Activated T-helper 9 cell treated with anti-CD3 and anti-CD28 coated beads, Interleukin-2, amount 50 U/mL, for 16 hours (primary cell): ENCODE measurements at places on chromosomes 11 and 22.

GRCh38 chr11:43685440-43685839 is 4.9 kb downstream of the HSD17B12 start:
- no peak for DNase-seq

GRCh38 chr11:120516461-120517389 is 5.2 kb downstream of the GRIK4 start:
- no peak for DNase-seq

GRCh38 chr11:122715548-122716440 is 60.3 kb downstream of the UBASH3B start:
- DNase-seq: no peak

DNA sequence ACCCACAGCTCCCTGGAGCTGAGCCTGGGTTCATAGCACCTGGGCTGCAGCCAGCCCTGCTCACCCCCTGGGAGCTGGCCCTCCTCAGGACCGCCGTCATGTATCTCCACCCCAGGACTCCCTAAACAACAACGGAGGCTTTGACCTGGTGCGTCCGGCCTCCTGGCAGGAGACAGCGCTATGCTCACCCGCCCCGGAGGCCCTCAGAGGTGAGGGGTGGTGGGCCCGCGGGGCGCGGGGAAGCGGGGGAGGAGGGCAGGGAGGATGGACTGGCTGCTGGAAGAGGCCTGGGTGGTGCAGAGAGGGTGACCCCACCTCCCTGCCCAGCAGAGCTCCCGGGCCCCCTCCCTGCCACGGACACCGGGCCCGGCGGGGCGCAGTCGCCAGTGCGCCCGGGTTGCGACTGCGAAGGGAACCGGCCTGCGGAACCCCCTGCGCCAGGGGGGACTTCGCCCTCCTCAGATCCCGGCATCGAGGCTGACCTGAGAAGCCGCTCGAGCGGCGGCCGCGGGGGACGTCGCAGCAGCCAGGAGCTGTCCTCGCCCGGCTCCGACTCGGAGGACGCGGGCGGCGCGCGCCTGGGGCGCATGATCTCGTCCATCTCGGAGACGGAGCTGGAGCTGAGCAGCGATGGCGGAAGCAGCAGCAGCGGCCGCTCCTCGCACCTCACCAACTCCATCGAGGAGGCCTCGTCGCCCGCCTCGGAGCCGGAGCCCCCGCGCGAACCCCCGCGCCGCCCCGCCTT is 3.1 kb downstream of the MAPK8IP2 start:
- no peak for DNase-seq

- no peak for DNase-seq
Measured at GRCh38 chr11:8066036-8066910, 14.7 kb upstream of the TUB start.

DNA sequence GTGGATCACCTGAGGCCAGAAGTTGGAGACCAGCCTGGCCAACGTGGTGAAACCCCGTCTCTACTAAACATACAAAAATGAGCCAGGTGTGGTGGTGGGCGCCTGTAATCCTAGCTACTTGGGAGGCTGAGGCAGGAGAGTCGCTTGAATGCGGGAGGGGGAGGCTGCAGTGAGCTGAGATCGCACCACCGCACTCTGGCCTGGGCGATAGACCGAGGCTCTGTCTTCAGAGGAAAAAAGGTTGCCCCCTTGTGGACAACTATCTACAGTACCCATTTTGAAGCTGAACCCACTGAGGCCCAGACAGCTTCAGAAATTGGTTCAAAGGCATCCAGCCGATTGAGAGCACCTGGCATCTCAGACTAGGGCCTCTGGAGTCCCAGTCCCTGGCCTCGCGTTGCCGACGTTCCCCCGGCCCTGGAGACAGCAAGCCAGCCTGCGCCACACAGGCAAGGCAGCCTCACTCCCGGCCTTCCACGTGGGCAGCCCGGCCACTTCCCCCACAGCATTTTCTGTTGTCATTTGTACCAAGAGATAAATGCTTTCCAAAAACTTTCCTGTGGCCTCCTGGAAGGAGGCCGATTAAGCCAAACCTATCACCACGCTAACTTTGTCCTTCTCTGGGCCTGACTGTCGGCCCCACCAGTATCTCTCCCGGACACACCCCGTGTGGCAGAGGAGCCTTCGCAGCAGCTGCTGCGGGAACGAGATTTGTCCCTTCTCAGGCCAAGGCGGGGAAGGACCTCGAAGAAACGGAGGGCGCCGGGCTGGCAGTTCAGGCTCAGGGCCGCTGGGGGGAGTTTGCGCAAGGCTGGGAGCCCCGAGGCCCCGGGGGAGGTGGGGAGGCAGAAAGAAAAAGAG is 82.8 kb downstream of the FLI1 start:
- peak; percentile 12 for DNase-seq

- no peak for DNase-seq
Measured at GRCh38 chr22:38696606-38697424, 3.9 kb downstream of the JOSD1 start.

GRCh38 chr22:39431821-39432251 is 25.0 kb upstream of the MGAT3 start:
- DNase-seq: no peak

GRCh38 chr22:31122196-31122531 is 602 bp upstream of the INPP5J start:
- no peak for DNase-seq

DNA sequence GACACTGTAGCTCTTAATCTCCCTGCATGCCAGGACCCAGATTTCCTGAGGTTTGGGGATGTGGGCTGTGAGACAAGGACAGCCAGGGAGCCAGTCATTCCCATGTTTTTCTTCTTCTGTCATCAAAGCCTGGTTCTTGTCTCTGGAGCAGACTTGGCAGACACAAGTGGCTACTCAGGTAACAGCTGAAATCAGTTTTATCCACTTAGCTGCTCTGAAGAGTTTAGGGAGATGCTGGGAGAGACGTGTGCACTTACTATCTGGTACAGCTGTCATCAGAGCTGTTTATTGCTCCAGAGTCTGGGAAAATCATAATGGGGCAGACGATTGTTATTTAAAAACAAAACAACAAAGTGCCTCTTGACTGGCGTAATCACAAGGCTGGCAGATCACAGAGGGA is 56.6 kb downstream of the CSNK2A3 start:
- no peak for DNase-seq

- DNase-seq: no peak
Measured at GRCh38 chr11:115523727-115524399, 19.6 kb upstream of the CADM1 start.

GRCh38 chr22:20421507-20421874 is 16.1 kb downstream of the SCARF2 start:
- DNase-seq: no peak

- no peak for DNase-seq
Measured at GRCh38 chr11:115256397-115257197, 247.6 kb downstream of the CADM1 start.

- no peak for DNase-seq
Measured at GRCh38 chr22:29870574-29870973, 12.4 kb upstream of the MTMR3 start.

DNA sequence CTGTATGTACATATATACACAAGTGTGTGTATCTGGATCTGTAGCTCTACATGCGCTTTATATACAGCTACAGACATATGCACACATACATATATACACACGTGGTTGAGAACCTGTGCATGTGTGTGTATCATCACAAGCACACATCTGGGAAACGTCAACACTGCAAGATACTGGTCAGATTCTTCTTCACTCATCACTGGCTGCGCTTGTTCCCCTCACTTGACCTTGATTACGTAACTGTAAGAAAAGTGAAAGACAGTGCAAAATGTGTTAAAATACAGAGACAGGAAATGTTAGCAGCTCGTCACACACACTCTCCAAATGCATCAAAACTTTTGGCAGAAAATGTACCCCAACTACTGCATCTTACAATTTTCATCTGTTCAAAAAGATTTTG is 51.9 kb upstream of the MN1 start:
- DNase-seq: no peak

DNA sequence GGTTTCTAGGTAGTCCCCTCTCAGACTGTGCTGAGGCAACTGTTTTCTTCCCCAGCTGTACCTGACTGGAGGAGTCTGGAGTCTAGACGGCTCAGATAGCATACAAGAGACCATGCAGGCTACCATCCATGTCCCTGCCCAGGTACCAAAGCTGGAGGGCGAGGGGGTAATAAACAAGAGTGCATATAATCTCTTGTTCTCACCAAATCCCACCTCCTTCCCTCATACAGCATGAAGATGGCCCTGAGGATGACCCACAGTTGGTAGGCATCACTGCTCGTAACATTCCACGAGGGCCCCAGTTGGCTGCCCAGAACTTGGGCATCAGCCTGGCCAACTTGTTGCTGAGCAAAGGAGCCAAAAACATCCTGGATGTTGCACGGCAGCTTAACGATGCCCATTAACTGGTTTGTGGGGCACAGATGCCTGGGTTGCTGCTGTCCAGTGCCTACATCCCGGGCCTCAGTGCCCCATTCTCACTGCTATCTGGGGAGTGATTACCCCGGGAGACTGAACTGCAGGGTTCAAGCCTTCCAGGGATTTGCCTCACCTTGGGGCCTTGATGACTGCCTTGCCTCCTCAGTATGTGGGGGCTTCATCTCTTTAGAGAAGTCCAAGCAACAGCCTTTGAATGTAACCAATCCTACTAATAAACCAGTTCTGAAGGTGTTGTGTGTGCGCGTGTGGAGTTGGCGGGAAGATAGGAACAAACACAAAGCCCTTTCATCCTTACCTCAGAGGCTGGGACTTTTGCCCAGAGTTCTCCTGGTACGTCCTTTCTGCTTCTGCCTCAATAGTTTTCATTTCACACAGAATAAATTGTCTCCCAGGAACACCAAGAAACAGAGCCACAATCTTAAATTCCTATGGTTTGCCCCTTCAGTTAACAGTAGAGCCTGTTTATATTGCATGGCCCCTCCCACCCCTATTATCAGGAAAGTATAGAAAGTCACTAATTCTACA is 8.5 kb downstream of the HMBS start:
- DNase-seq: no peak

GRCh38 chr11:46278387-46279125 is 1.1 kb downstream of the CREB3L1 start:
- DNase-seq: no peak

GRCh38 chr11:129846508-129847335 is 31.1 kb downstream of the TMEM45B start:
- no peak for DNase-seq

GRCh38 chr11:86442827-86443226 is 68.1 kb downstream of the CCDC81 start:
- DNase-seq: no peak

GRCh38 chr22:41021613-41022454 is 70.6 kb upstream of the EP300 start:
- DNase-seq: peak; percentile 30

- DNase-seq: no peak
Measured at GRCh38 chr11:133149698-133150097, 382.6 kb downstream of the OPCML start.

DNA sequence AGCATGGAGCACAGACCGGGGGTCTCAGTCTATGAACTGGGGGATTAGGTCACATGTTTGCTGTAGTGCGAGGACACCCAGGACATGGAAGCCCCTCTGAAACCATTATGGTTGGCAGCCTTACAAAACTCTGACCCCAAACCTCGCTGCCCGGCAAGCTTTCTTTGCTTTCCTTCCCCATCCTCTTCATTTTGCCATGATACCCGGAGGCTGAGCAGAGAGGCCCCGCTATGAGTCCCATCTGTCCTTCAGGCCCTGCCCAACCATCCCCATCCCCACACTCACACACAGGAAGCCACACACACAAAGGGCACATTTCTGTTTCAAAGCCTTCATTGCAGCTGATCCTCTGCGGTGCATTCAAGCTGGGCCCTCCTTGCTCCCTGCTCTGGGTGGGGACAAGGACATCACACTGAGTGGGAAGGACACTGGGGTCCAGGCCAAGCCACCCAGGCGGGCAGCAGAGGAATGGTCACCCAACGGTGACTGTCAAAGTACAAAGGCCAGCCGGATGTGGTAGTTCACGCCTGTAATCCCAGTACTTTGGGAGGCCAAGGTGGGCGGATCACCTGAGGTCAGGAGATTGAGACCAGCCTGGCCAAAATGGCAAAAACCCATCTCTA is 176.5 kb downstream of the CTTN start:
- no peak for DNase-seq

- DNase-seq: no peak
Measured at GRCh38 chr11:68954836-68955606, 25.8 kb downstream of the MRGPRD start.

DNA sequence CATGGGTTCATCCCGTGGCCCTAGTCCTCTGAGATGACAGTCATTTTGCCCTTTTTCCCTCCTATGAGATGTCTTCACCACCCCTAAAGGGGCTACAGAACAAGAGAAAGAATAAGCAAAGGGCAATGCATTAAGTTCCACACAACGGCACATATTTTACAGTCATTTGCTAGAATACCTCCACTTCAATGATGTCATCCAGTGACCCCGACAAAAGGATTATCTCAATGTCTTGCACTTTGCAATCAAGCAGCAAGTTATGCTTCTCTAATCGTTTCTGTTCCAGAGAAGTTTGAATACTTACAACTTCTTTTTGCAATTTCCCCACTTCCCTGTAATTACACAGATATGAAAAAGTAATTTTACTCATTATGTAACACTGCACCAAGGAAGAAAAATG is 49.9 kb downstream of the FAM118A start:
- no peak for DNase-seq
